ENCODE measurements at places on chromosomes 6 and 20. TPM values are rescaled to one million over a fixed set of nuclear protein-coding genes. Genes with fewer than 3 reads are reported as not detected.
A peak's percentile ranks its signal among the peaks of the same experiment; 100 is the strongest.

GRCh38 chr6:114087496-114087895 lies 116.5 kb upstream of the HDAC2 start:
- no peak for DNase-seq

DNA sequence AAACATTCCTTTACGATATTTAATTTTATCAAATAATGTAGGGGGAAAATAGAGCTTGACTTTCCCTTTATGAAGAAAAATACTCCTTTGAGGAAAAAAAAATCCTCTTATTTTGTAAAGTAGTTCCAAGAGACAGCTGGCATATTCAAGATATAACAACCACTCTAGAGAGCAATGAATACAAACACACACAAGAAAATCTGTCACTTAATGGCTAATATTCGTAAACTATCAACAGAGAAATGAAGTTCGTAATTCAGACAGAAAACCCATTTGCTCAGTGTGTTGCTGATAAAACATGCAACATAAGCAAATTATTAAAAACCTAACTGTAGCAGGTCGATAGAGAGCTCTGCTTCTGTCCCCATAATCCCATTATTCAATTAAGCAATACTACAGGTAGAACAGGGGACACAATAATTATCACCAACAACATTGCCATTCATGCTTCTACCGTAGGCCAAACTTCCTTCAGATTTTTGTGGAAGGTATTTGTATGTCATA lies 714.4 kb upstream of the MARCKS start:
- DNase-seq, result no peak

GRCh38 chr6:95768539-95768938 lies 191.2 kb downstream of the MANEA start:
- no peak for DNase-seq

MRAP2 gene
- 4.0 TPM for polyA plus RNA-seq

GRCh38 chr20:51284176-51284575 lies 258.3 kb downstream of the NFATC2 start:
- DNase-seq, result no peak

DNA sequence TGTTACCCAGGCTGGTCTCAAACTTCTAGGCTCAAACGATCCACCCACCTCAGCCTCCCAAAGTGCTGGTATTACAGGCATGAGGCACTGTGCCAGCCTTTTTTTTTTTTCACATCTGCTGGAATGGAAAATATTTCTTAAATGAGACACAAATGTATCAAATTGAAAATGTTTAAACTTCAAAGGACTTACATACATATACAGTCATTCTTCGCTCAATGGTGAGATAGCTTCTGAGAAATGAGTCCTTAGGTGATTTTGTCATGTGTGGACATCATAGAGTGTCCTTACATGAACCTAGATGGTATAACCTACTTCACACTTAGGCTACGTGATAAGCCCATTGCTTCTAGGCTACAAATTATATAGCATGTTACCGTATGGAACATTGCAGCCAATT lies 43.1 kb downstream of the MICA start:
- DNase-seq, result no peak

EMILIN3 gene
- polyA plus RNA-seq, result 7.5 TPM

DNA sequence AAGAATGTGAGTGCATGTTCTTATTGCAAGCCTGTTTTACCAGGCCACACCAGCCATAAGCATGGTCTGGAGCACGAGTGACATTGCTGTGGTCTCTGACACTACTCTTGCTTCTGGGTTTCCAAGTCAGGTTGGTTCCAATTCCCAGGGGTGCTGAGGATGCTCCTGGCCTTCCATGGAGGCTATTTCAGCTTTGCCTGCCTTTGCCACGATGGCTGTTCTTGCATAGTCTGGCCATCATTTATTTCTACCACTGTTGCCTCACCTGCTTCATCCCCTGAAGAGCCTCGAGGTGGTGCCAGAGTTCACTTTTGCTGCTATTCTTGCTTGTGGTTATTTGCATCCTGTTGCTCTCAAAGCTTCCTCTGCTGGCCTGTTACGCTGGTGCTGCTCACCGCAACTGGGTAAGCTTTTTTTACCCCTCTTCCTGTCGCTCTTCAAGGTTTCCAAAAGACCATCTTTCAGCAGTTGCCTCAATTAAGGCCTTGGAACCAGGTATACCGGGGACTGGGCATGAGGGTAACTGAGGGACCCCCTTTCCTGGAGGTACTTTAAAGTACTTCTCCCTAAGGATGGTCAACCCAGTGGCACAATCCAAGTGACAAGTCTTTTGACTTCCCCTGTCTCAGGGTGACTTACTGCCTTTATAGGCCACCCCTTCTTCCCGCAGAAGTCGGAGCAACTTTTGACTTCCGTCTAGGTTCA lies 64.5 kb downstream of the AKAP7 start:
- peak; percentile 12 for DNase-seq

TMEM217 gene
- 1.1 TPM for polyA plus RNA-seq

DNA sequence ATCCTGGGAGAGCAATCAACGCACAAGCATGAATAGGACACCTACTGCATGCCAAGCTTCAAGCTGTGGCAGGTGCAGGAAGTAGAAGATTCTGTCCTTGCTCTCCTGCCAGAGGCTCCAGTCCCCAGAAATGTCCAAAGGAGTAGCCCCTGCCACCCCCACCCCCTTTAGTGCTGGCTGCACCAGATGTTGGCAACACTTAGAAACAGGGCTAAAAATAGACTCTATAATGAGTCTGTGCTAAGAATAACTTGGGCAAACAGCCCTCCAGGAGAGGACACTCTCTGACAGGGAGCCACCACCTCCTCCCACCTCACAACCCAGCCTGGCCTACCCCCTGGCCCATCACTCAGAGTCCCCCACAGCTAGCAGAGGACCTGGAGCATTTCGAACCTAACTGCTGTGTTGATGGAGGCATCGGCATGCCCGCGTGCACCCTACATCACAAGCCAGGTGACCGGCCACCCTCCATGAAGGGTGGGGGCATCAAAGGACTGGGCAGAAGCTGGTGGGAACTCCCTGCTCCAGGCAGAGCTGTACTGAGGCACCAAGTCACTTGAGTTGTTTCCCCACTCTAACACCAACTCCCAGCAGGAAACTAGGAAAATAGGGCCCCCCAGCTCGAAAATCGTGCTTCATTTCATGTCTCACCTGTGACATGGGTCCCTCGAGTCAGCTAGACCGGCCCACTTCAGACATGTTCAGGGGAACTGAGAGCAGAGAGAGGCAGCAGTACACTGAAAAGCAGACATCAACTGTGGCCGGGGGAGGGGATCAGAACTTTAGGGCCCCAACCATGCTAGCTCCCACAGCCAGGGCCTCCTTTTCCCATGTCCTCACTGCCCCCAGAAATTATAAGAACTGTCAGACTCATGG lies 18.7 kb downstream of the TFEB start:
- DNase-seq, result no peak

GRCh38 chr6:1865585-1865984 lies 255.9 kb downstream of the FOXC1 start:
- DNase-seq, result no peak

SDC4 gene
- 186 TPM for polyA plus RNA-seq

GRCh38 chr6:125219361-125219895 lies 65.9 kb downstream of the TPD52L1 start:
- no peak for DNase-seq

DNA sequence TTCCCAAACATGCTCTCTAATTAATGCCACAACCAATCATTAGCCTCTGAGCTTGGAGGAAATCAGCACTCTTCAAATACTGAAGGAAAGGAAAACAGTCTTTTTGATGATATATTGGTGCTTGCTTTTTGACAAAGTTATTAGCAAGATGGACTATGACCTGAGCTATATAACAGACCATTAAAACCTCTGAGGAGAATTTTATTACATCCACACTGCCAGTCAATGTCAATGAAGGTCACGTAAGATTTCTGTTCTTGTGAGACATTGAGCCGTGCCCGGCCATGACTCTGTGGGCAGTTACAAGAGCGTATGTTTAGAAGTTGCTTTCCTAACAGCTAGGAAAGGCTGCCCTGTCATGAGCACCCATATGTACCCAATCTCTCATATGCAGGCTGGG lies 659.0 kb downstream of the UTRN start:
- peak; percentile 9 for DNase-seq

- DNase-seq, result no peak
Measured at GRCh38 chr20:40370800-40371199, 318.2 kb downstream of the MAFB start.

DNA sequence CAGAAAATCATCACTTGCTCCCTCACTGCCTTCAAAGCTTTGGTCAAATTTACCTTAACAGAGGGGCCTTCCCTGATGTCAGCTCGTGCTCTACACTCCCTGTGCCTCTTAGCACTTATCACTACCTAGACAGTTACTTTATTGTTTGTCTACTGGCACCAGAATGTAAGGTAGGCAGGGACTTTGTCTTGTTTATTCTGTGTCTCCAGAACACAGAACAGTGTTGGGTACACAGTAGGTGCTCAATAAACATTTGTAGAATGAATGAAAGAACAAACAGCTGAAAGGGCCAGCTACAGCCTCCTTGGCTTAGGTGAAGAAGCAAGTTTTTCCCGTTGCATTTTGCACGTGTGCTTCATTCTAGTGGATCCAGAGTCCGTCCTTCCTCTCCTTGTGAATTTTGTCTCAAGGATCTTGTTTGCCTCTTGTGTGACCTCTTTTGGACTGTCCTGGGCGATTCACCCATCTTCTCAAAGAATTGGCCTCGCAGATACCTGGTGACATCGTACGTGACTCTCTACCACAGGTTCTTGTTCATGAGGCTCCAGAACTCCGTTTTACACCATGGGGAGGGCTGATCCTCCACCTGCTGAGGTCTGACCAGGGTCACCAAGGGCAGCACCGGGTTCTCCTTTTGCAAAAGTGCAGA lies 84.2 kb upstream of the ARMC2 start:
- no peak for DNase-seq

REM1 gene
- 0.89 TPM for polyA plus RNA-seq

SPINT4 gene
- polyA plus RNA-seq, result not detected

DNA sequence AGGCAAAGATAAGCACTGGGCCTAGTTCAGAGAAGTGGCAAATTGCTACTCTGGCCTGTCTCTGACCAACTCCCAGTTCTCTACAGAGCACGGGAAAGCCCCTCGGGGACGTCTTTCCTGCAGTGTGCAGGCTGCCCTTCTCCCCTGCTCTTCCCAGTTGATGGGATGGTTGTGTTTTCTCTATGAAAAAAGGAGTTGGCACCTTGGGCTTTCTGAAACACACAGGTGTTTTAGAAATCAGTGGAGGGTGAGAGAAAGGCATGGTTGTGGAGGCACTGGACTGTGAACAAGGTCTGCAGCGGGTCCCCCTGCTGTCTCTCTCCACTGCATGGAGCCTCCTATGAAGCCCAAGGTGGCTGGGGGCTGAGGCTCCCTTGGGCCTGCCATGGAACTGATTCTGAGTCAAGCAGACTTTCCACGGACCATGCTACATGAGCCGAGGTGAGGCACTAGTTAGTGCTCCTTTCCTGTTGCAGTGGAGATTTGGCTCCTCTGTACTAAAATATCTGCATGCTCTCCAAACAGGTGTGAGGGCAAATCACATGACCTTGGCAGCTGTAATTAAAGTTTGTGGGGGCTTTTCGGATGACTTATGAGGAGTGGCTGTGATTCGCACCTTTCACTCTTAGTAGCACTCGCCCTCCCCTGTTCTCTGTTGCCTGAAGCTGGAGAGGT lies 16.3 kb downstream of the GTSF1L start:
- DNase-seq, result no peak

OXT gene
- polyA plus RNA-seq, result not detected

OR12D3 gene
- not detected for polyA plus RNA-seq

HUS1B gene
- not detected for polyA plus RNA-seq

- DNase-seq, result no peak
Measured at GRCh38 chr20:39090906-39091305, 128.8 kb downstream of the DHX35 start.

DNA sequence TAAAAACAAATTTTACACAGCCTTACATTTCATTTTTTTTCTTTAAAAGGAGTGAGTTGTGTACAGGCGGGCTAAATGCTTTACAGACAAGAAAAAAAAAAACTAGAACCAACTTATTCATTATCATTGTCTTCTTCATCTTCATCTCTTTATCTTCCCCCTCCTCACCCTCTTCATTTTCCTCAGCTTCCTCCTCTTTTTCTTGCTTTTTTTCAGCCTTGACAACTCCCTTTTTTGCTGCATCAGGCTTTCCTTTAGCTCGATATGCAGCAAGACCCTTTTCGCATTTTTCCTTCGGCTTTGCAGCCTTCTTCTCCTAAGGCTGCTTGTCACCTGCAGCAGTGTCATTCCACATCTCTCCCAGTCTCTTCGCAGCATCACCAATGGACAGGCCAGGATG lies 86.9 kb upstream of the GCM1 start:
- DNase-seq, result no peak

- DNase-seq, result no peak
Measured at GRCh38 chr6:12381587-12381986, 91.4 kb downstream of the EDN1 start.

GRCh38 chr20:21361266-21361665 lies 36.1 kb downstream of the NKX2-4 start:
- DNase-seq, result no peak

LY86 gene
- 1.6 TPM for polyA plus RNA-seq

DNA sequence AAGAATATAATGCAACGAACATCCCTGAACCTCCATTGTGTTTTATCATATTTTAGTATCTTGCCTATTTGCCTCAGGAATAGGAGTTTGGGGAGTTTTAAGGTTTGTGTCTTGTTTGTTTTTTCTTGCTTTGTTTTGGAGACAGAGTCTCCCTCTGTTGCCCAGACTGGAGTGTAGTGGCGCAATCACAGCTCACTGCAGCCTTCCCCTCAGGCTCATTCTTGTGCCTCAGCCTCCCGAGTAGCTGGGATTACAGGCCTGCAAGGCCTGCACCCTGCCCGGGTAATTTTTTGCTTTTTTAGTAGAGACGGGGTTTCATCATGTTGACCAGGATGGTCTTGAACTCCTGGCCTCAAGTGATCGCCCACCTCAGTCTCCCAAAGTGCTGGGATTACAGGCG lies 63.3 kb upstream of the CARMIL1 start:
- DNase-seq, result no peak

- DNase-seq, result no peak
Measured at GRCh38 chr20:41336711-41337492, 3.7 kb upstream of the LPIN3 start.
